Activated CD8-positive, alpha-beta memory T cell treated with anti-CD3 and anti-CD28 coated beads for 1 hour (primary cell): ENCODE measurements at places on chromosomes 3 and 15.

- no peak for DNase-seq
Observed at GRCh38 chr3:162742159-162742717, 1245.6 kb downstream of the OTOL1 start.

GRCh38 chr15:78049691-78050440, 27.6 kb downstream of the TBC1D2B start:
- DNase-seq, result no peak

DNA sequence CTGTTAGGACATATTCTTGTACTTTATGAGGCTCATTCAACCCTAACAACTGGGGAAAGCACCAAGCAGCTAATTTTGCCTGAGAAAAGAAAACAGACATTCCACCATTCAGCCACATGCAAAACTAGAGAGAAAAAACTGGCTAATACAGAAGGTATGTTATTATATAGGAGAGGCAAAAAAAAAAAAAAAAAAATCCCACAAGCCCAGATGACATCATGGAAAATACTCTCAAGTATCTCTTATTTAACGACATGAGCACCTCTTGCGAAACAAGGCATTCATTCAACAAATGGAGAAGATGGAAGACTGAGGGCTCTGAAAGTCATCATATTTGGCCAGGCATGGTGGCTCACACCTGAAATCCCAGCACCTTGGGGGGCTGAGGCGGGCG, 61.5 kb downstream of the PRICKLE2 start:
- DNase-seq, result no peak

GRCh38 chr3:195746751-195747150, 26.0 kb downstream of the MUC20 start:
- no peak for DNase-seq

DNA sequence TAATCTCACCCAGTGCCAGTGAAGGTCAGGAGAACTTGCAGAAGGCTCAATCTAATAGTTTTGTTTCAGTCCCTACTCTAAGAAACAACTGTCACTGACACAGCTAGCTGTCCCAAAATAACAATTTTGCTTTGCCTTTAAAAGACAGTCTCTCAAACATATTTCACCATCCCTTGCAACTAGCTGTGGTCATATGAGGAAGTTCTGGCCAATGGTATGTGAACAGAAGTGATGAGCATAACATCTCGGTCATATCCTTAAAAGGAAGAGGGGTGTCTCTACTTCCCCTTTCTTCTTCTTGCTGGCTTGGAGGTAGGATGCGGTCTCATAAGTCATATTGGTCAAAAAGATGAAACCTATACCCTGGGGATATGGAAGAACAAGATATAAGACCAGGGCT, 198.1 kb downstream of the NEK10 start:
- no peak for DNase-seq

DNA sequence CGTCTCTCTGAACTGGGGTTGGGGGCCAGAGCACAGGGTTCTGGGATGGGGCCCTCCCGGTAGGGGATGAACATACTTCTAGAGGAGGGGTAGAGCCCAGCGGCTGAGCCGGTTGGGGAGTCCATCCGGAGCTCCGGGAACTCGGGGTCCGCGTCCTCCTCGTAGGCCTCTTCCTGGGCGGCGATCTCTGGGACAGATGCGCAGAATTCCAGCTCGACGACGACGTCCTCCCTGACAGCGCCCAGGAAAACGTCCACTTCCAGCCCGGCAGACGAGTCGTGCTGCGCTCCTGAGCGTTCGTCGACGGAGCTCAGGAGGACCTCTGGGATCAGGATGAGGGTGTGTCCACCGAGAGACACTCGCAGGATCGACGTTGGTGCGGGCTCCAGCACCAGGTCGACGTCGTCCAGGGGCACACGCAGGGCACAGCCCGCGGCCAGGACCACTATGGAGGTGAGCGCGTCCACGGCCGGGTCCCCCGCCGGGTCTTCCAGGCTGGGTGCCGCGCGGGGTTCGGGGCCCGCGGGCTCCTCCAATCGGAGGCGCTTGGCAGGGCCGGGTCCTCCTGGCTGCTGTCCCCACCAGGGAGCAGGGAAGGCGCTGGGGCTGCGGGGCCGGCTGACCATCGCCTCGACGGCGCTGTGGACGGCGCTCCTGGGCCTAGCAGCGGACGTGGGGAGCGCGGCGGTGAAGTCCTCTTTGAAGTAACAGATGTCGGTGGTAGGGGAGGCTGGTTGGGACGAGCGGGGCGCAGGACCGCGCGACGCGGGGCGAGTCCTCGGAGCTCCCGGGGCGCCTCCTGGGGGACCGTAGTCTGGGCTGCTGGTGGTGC, 474 bp downstream of the PRR23B start:
- DNase-seq, result no peak

DNA sequence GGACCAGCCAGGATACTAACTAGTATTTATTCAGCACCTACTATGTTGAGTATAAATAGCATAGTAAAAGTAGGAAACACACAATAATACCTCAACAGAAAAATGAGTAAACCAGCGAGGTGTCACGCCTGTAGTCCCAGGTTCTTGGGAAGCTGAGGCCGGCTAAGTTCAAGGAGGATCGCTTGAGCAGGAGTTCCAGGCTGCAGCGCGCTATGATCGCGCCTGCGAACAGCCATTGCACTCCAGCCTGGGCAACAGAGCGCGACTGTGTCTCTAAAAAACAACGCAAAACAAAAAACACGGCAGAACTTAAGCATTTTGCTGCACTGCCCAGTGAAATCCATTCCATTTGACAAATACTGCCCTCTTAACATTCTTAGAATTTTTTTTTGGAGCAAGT, 1.3 kb upstream of the DENND6A start:
- DNase-seq, result no peak

GRCh38 chr3:197238842-197239241, 59.6 kb downstream of the DLG1 start:
- no peak for DNase-seq

- no peak for DNase-seq
Observed at GRCh38 chr3:16334909-16335308, 69.9 kb downstream of the OXNAD1 start.

DNA sequence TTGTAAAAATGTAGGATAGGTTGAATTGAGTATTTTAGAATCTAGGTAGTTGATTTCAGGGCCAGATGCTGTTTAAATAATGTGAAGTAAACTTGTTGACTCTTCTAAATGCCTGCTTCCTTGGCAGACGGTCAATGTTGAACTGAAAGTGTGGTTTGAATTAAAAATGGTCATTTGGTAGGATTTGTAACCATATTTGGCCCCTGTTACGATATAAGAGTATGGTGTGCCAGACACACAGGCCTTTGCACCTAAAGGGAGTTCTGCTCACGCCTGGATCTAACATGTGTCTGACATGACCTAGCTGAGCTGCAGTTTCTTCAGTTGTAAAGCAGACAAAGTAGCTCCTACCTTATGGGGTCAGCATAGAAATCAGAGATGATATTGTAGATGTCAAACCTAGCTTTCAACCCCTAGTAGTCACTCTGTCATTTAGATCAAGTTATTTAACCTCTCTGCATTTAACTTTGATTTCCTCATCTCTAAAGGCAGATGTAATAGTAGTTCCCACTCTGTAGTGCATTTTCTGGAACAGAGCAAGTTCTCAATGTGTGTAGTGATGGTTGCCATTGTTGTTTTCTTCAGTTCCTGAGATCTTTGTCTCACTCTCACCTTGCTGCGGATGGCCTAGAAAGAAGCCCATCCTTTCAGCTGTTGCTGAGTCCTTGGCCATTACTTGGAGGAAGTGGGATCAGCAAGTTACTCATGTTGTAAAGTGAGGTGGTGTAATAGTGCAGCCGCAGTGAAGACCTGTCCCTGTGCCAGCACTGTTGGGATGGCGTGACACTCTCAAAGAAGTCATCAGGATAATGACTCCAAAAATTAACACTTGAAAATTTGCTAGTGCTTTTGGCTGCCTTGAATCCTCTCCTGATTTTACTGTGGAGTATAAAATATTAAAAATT, 90.2 kb downstream of the GHSR start:
- no peak for DNase-seq

DNA sequence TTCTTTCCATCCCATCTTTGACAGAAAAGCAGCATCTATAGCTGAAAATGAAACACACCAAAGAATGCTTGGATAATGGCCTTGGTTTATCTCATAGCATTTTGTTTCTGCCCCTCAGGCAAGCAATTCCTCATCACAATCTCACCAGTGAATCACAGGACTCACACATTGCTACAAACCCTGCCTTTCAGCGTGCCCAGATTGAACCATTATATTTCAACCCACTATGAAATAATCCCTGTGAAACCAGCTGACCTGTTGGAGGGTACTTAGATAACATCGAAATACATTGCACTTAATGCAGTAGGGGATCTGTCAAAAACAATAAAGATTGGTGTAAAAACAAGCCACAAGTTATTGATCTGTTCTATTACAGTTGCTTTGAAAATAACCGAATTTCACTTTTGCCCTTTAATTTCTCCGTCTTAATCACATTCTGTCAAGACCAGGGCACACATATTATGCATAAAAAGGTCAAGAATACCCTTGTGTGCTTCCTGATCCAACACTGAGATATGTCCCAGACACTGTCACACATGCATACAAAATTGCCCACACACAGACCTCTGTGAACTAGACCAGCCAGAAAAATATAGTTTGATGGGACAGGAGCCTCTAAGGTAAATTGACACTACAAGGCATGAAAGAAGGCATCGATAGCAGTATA, 839.8 kb downstream of the NTRK3 start:
- DNase-seq, result no peak

DNA sequence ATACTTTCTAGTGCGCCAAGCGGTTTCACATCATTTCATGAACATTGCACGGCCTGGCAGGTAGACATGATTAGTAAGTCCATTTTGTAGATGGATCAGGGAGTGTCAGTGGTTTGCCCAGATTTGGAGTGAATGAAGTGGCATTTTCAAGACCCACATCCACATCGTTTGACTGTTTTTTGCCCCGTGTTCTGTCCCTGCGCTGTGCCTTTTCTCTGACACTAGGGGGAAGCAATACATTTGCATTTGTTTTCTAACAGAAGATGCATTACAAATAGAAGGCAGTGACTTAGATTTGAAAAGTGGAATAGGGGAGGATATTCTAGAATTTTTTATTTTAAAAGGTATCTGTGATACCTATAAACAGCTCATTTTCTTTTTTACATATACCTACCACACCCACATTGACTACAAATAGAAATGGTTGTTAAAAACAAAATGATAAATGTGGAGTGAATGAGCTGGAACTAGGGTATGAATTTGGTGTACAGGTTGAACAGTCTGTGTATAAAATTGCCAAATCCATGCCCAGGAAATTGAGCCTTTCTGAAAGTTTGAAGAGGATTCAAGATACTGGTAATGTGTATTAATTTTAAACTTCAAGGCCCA, 98.0 kb downstream of the USP13 start:
- DNase-seq, result no peak

GRCh38 chr3:188211476-188211875, 57.5 kb downstream of the LPP start:
- DNase-seq, result no peak

DNA sequence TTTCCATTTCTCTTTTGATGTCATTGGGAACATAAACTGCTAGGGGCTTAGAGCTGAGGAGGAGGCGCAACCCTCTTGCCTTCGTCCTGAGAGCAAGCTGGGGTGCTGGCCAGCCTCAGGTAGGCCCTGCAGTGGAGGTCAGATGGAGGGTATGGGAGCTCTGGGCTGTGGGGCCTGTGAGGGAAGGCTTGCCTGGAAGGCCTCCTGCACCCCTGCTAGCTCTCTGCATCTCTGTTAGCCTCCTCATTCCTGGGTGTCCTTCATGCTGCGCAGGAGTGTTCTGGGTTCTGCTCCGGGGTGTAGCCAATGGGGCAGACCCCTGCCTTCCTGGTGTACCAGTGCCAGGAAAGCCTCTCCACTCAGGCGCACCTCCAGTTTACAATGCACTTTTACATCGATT, 11.8 kb downstream of the GP5 start:
- no peak for DNase-seq

DNA sequence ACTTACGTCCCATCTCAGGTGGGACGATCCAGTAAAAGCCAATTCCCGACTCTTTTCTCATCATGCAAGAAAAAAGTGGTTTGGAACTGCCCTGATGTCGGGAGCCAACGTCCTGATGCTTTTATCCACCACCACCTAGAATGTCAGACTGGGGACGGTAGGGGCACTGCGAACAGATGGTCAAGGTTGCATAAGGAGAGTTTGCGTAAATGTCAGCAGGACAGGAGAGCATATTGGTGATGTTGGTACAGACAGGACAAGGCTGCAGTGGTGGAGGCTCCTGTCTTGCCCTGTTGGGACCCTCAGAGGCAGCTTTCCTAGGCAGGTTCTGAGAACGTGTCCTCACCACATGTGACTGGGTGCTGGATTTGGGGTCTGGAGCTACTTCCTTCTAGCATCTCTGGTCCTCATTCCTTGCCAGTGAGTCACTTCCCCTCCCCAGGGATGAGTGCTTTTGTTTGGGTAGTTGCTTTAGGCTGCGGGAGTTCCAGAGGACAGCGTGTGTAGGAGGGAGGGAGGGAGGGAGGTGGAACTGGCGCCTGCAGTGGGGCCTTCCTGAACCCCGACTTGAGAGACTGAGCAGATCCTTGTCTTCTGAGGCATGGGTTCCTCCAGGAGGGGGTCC, 21.0 kb downstream of the THSD4 start:
- DNase-seq, result no peak

GRCh38 chr3:137514853-137515252, 249.3 kb upstream of the SOX14 start:
- no peak for DNase-seq

DNA sequence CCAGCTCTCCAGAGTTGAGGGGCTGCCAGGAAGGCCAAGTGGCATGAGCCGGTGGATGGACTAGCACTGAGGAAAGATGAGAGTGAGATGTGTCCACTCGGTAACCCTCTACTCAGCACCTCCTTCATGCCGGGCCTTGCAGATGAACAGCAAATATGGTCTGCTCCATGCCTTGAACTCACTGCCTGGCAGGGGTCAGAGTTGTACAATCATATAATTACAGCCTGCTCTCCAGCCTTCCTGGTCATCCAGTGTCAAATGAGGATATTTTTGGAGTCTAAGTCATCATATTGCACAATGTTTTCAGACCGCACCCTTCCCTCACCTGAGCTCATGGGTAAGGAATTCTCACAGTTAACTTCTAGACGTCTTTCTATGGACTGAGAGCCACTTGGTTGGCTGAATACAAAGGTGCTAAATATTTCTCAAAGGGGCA, 4.9 kb downstream of the MGLL start:
- DNase-seq, result no peak

GRCh38 chr15:56484287-56484686, 19.4 kb upstream of the MNS1 start:
- no peak for DNase-seq

DNA sequence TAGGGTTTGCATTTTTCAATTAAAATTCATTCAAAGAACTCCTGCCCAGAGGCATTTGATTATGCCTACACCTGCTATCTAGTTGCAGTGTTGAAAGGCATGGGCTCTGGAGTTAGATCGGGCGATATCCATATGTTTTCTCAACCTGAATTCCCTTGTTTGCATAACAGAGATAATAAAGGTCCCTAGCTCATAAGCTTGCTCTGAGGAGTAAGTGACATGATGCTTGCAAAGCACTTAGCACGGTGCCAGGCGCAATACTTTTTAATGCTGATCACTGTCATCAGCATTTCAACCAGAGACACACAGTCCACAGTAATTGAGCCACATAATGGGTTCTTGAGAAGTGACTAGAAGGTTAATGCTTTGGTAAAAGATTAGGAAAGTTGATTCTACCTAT, 106.3 kb upstream of the SAMMSON start:
- DNase-seq, result no peak
